ENCODE measurements at places on chromosomes 6 and 20.

DNA sequence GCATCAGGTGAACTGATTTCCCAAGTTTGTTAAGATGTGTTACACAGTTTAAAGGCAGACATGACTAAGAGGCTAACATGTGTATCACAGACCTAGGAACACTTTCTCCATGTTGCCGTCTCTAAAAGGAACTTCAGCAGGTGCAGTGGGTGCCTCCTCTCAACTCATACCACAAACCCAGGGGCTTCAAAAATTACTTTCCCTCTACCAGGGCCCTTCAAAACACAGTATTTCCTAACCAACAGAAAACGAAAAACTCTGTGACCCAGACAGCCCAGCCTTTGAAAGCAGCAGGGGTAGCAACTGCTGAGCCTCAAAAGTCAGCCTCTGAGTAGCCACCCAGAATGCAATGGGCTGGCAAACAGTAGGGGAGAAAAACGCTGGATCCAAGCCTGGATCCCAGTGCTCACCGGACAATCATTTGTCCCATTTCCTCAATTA is 28.5 kb downstream of the B4GALT5 start:
- DNase-seq: no peak

DNA sequence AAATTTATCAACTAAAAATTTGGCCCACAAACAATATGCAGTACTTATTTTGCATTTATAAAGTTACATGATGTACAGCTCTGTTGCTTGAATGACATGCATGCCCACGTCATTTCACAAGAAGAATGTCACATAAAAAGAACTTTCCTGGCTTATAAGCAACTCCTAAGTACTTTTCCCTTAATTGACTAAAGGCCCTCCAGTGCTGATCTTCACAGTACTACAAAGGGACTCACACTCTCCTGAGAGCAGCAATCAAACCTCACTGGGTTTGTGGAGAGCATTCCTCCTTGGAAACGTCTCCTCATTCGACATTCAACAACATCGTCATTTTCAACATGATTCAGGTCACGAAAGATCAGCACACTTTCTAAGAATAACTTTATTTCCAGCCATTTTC is 111.1 kb downstream of the IPCEF1 start:
- no peak for DNase-seq

DNA sequence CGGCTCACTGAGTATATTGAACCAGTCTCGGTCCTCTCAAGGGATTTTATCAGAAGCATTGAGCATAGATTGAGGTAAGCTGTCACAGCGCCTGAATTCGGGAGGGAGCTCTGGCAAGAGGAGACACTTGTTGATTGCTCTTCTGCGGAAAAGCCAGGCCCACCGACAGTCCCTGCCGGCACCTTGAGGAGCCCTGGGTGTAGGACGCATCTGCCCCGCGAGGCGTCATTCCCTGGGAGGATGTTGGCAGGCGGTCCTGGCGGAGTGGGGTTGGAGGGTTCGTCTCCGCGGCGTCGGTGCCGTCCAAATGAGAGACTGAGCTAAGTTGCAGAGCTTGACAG is 843 bp downstream of the FBXO9 start:
- no peak for DNase-seq

DNA sequence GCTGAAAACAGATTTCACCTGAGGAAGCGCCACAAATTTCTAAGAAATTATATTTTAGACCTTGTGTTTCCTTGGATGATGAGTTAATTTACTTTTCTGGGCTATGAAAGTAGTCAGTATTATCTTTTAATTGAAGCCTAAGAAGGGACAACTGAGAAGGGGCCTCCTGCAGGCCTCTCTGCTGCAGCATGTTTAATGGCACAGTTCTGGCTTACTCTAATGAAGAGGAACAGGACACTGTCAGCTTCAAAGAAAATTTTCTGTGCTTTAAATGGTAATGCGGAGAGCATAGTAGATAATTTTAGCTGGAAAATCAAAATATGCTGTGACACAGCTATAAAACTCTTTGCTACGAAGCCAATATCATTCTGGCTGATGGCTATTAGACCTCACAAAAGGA is 167.4 kb downstream of the HDGFL1 start:
- no peak for DNase-seq

DNA sequence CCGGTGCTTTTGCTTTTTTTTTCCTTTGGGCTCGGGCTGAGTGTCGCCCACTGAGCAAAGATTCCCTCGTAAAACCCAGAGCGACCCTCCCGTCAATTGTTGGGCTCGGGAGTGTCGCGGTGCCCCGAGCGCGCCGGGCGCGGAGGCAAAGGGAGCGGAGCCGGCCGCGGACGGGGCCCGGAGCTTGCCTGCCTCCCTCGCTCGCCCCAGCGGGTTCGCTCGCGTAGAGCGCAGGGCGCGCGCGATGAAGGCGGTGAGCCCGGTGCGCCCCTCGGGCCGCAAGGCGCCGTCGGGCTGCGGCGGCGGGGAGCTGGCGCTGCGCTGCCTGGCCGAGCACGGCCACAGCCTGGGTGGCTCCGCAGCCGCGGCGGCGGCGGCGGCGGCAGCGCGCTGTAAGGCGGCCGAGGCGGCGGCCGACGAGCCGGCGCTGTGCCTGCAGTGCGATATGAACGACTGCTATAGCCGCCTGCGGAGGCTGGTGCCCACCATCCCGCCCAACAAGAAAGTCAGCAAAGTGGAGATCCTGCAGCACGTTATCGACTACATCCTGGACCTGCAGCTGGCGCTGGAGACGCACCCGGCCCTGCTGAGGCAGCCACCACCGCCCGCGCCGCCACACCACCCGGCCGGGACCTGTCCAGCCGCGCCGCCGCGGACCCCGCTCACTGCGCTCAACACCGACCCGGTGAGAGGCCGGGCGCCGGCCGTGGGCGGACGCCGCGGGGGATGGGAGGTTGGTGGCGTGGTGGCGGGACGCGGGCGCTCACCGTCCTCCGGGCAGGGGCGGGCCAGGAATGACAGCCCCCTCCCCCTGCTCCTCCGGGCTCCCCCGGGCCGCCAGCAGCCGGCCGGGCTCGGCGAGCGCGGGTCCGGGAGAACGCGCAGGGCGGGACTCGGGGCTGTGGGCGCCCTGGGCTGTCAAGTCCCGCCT is 606 bp downstream of the ID4 start:
- DNase-seq: no peak

DNA sequence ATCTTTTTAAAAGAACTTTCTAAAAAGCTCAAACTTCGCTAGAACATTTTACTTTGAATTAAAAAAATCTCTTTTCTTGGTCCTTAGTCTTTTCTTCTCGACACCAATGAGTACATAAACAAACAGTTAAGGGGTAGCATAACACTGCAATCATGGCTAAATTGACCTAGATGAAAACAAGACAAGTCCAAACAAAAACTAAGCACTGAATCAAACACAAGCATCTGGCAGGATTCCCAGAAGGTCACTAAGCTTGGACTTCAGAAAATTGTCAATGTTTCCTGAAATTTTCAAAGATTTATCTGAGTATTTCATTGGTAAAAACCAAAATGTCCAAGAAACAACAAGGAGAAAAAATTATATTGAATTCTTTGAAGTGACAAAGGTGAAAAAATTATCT is 5.0 kb downstream of the COL21A1 start:
- no peak for DNase-seq

DNA sequence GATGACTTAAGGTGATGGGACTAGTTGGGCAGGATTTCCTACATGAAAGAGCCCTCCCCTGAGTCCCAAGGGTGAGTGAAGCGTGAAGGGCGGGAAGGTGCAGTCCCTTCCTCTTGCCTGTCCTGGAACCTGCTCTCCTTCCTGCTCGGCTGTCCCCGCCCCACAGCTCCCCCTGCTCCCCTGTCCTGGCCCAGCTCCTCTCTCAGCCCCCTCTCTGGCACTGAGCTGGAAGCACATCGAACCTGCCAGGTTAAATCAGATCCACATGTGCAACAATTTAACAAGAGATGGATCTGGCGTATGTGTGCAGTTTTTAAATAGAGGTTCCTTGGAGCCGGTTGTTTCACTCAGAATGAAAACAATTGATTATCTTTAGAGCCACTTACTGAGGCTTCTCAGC is 95.0 kb downstream of the LRFN2 start:
- DNase-seq: no peak

DNA sequence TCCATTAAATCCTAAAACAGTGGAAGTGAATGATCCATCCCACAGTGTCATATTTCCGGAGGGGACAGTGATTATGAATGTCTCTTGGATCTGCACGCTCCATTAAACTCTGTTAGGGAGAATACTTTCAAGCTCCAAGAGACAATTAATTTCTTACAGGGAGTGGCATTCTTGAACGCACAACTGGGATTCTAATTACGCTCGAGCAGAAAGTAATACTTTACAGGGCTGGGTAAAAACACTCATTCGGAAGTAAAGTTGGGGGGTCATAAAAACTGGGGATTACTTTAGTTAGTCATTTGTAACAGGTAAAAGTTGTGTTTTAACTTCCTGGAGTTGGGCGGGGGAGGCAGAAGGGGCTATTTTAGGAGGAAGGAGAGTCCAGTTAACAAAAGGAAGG is 151.8 kb downstream of the ZFP64 start:
- no peak for DNase-seq

GRCh38 chr6:157376241-157376640 is 4.7 kb upstream of the ZDHHC14 start:
- DNase-seq: no peak

GRCh38 chr20:63756648-63756991 is 17.0 kb downstream of the SLC2A4RG start:
- DNase-seq: no peak

- DNase-seq: no peak
These were observed at the start of gene ANGPT4 for GRCh38 chr20:916125-916799. ANGPT4 (minus strand) TSS chr20:916334; CDS start chr20:916214, 120 bp downstream.

Data from activated CD8-positive, alpha-beta memory T cell treated with anti-CD3 and anti-CD28 coated beads for 1 hour (primary cell).